ENCODE measurements at places on chromosomes 4 and X.

DNA sequence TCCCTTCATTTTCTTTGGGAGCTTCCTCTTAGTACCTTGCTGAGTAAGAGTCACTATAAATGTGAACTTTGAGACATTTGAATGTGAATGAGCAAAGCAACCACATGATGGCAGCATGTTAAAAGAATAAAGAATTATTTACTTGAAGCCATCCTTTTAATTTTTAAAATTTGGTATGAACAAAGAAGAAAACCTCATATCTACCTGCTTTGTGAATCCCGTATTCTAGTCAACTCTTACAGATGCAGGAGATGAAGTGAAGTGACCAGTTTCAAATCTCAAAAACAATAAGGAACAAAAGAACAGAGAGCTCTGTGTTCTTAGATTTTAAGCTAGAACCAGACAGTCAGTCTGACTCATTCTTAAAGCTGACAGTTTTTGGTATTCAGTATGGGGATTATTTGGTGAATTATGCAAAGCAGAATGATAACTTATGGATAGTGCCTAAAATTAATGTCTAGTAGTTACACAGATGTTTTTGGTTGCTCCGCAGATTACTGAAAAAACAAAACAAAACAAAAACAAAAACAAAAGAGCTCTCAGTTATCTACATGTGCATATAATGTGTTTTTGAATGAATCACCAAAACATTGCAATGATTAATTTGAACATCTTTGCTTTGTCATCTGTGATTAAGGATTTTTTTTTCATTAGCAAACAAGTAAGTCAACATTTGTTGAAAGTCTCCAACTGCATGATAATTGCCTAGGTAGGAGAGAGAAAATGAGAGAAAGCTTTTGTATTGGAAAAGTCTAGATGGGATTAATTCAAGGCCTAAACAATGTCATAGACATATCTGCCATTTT lies 48.2 kb upstream of the H2AZ1 start:
- DNase-seq, result no peak

DNA sequence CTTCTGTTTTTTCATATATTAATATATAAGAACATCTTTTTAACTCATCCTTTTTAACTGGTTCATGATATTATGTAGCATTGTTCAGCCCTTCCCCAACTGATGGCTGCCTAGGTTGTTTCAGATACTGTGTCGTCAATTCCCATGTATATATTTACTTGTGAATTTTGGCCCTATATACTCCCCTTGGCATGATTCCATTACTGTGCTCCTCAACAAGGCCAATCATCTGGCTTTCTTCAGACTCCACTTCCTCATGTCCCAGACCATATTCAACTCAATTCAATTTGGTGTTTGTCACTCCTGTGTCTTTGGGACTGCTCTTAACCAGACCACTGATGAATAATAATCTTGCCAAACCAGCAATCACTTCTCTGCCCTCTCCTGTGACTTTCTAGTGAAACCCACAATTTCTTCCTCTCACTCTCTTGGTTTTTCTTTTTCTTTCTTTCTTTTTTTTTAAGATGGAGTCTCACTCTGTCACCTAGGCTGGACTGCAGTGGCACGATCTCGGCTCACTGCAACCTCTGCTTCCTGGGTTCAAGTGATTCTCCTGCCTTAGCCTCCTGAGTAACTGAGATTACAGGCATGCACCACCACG lies 2.7 kb upstream of the WDR45 start:
- no peak for DNase-seq

DNA sequence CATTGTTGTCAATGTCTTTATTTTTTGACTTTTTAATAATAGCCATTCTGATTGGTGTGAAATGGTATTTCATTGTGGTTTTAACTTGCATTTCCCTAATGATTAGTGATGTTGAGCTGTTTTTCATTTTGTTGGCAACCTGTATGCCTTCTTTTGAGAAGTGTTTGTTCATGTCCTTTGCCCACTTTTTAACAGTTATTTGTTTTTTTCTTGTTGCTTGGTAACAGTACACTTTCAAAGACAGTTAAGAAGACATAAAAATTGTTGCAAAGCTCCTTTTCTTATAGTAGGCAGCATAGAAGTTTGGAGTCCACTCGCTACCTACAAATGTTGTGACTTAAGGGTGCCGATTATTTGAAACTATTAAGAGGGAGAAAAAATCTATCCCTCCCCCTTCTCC lies 48.7 kb upstream of the SLC7A11 start:
- DNase-seq, result no peak

GRCh38 chrX:150872773-150873336 lies 25.6 kb downstream of the CD99L2 start:
- DNase-seq, result no peak

- no peak for DNase-seq
Measured at GRCh38 chr4:6991771-6992557, 51.2 kb upstream of the TADA2B start.

- DNase-seq, result no peak
Measured at GRCh38 chrX:45850775-45851433, 650.2 kb upstream of the DIPK2B start.

DNA sequence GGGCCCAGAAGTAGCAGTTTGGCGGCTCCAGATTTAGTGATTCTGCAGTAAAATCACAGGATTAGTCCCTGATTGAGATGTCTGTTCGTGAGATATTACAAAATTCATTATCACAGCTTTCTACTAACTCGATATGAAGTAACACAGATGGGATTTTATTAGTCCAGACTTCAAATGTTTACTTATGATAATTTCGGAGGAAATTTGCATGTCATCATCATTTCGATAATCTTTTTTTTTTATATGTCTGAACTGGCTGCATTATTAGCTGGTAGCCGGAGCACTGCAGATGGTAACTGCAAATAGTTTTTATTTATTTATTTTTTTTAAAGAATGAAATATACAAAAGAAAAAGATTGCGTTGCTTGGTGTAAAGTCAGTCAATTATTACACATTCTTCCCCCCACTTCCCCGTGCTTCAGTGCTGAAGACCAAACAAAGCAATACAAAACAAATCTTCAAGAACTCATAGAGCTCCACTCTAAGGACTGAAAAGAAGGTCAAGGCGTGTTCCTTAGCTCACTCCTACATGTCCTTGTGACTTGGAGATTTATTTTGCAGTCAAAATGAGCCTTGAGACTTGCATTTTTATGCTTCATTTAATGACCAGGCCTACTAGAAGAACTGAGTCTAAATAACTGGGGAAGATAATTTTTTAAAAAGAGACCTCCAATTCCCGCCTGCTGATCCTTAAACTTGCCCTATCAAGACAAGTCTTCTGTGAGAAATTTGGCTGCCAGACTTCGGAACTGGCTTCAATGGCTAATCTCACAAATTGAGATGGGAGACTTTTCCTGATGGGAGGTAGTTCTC lies 11.7 kb upstream of the PITX2 start:
- DNase-seq, result no peak

- DNase-seq, result no peak
Measured at GRCh38 chr4:174396599-174397110, 112.9 kb downstream of the CEP44 start.

DNA sequence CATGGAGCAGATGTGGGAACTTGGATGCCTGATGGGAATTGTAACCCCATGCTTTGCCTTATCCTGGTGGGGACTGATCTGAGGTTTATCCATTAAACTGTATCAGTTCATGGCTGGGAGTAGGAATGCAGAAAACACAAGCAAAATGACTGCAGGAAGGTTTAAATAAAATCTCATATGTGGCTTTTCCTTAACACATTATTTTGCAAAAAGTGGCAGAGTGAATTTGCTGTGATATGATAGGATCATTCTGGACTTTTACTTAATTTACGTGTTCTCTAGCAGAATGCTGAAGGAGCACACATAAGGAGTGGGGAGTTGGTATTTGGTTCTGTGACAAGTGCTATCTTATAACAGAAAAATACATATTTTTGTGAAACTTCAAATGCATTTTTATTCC lies 34.8 kb downstream of the REPS2 start:
- DNase-seq, result no peak

DNA sequence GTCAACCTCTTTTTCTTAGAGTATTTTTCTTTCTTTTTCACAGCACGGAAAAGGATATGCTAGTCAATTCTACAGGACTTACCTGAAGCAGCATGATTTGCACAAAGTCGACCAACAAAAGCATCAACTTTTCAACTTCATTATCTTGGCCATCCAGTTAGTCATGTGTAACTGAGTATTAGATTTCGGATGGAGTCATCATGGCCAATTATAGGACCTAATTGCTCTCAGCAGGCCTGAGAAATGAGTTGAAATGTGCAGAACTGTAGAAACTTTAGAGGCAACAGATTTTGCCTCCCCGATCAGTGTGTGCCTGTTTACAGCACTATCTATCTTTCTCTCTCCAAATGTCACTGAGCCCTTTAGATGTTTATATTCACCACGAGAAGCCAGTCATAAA lies 41.0 kb downstream of the PCDH10 start:
- no peak for DNase-seq

GRCh38 chrX:20217271-20217670 lies 49.4 kb downstream of the RPS6KA3 start:
- DNase-seq, result no peak

GRCh38 chr4:42397635-42398170 lies 415 bp downstream of the SHISA3 start:
- no peak for DNase-seq

GRCh38 chr4:143021384-143021783 lies 163.3 kb upstream of the USP38 start:
- DNase-seq, result no peak

GRCh38 chr4:42306221-42307109 lies 90.8 kb upstream of the SHISA3 start:
- no peak for DNase-seq

DNA sequence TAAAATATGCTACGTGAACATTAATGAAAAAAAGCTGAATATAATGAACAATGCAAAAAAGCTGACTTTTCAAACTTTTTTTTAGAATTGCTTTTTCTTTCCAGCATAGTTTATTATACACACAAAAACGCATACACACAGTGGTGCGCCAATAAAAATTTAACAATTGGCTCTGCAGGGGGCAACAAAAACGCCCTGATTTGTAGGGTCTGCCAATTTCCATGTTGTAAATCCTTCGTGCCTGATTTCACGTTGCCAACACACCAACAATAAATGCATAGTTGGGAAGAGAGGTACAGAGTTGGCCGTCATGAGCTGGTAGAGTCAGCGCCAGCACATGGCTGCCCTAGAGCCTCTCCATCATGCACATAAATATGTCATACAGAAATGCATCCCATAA lies 333.1 kb downstream of the MAPK10 start:
- no peak for DNase-seq

DNA sequence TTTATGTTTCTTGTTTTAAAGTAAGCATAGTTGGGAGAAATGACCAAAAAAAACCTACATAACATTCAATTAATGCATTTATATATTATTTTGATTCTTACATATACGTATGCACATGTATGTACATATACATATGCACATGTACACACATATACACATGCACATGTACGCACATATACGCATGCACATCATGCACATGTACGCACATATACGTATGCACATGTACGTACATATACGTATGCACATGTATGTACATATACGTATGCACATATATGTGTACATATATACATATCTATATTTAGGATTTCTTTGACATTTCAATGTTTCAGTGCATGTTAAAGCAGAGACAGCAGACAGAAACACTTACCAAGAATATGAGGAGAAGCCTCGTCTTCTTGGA lies 263.4 kb downstream of the ADAMTS3 start:
- no peak for DNase-seq

DNA sequence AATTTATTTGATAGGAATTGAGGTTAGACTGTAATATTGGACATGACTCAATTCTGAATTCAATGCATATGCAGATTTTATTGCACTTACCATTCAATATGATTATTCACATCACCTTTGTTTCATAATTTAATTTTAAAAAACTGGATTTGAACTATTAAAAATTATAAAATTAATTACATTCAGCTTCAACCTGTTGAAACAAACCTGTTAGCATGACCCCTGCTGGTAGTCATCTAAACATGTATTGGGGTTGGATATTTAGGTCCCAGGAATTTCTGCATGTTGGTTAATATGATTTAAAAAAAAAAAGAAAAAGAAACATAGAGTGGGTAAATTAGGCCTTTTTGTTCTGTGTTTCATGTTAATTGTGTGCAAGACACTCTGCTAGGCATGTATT lies 85.9 kb downstream of the ARSJ start:
- DNase-seq, result no peak

GRCh38 chr4:110624398-110624780 lies 1.5 kb upstream of the PITX2 start:
- DNase-seq, result no peak

DNA sequence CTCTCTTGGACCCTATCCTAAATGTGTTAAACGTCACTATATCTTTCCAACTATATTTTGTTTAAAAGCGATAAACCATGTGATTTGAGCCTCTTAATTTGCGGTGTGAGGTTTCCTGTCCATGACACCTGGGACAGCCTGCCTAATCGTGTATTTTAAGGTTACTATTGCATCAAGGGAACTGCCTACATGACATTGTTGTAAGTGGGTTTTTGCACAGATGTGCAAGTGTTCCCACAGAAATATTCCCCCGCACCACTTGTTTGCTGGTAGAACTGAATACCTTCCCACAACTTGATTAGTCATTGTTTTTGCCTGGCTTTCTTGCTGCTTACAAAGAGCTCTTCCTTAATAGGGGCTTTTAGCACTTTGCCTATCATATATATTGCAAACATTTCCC lies 5.1 kb upstream of the FAM184B start:
- DNase-seq, result no peak

DNA sequence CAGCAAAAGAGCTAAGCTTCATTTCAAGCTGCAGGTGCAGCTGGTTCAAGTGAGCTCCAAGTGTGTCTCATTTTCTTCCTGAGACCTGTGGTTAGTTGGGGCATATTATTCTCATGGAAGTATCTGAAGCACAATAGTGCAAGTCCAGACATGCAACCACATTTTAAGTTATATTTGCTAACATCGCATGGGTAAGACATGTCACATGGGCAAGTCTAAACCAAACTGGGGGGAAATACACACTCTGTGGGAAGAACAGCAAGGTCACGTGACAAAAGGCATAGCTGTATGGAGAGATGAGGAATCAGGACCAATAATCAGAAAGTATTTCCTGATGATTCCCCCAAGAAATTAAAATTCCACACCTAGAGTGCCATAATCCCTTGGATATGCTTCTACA lies 94.9 kb upstream of the NDP start:
- no peak for DNase-seq

DNA sequence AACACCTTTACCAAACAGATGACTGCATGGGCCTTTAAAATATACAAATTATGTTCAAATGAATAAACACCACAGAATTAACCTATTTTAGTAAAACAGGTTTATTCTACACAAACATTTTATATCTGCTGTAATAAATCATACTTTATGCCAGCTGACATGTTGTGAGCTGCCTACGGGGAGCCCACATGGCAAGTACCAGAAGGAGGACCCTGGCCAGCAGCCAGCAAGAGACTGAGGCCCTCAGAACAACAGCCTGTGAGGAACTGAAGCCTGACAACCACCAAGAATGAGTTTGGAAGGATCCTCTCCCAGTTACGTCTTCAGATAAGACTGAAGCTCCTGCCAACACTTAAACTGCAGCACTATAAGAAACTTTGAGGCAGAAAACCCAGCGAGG lies 377.0 kb downstream of the PDGFC start:
- DNase-seq, result no peak

DNA sequence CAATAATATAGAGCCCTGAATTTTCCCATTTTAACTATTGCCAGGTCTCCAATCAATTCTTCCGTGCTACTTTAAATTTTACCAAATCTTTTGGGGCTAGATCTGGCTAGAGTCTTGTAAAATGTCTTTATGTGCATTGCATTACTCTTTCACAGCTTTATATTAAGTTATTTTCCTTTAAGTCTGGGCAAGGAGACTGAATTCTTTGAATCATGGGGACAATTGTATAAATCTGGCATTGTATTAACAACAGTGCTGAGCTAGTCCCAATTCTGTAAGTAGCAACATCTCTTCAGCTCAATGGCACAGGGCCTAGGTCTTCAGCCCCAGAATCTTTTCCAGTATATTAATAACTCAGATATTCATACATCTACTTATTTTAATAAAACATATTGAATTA lies 1080.4 kb upstream of the INTU start:
- no peak for DNase-seq

All from activated CD4-positive, alpha-beta T cell treated with anti-CD3 and anti-CD28 coated beads, Interleukin-2, amount 50 U/mL, for 24 hours (primary cell).